Activated CD8-positive, alpha-beta memory T cell treated with anti-CD3 and anti-CD28 coated beads, Interleukin-2, amount 10 ng/mL, durations not matched to agents 7 days and 5 days (primary cell): ENCODE measurements at places on chromosomes 2 and 18. TPM values are rescaled to one million over a fixed set of nuclear protein-coding genes. Genes with fewer than 3 reads are reported as not detected.
A peak's percentile ranks its signal among the peaks of the same experiment; 100 is the strongest.

- no peak for DNase-seq
Measured at GRCh38 chr18:25658476-25658875, 306.5 kb upstream of the ZNF521 start.

DNA sequence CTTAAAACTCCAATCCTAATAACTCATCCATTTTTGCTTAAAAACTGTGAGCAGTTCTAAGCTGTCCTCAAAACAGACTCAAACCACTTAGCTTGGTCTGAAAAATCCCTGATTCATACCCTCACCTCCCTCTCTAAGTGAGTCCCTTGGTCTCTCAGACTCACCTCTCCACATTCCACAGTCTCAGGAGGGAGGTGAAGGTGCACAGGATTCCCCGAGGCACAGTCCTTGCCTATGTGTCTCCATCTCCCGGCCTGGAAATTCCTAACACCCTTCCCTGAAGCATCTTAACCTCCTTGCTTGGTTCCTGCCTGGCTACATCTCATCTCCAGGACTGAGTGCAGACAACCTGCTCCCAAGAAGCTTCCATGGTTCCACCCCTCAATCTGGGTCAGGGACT, 45.0 kb downstream of the CYRIA start:
- DNase-seq = no peak

AMER3 gene
- total RNA-seq = not detected

DNA sequence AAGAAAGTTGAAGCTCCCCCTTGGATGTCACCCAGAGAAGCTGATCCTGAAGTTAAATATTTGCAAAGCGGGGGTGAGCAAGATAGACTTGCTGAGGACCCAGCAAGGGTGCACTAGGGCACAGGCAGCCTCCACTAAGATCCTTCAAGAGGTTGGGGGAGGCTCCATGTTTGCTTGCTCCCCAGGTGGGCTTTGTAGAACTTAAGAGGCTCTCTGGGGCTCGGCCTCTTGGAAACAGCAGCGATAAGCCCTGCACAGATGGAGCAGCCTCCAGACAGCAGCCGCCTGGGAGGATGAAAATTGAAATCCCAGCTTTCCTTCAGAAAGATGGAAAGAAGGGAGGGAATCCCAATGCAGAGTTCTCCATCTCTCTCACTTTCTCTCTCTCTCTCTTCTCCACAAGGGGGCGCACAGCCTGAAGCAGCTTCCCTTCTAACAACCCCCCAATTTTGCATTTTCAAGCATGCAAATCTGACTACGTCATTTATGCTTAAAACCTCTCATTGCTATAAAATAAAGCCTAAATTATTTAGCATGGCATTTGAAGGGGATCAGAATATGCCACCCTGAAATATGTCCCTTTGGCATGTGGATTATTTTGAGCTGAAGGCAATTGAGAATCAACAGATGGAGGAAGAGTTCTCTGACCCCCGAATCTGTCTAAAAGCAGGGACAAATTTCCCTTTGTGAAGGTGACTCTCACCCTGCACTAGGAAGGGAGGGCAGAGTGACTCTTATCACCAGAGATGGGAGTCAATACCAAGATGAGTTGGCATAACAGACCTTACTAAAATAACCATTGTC, 185.7 kb upstream of the KLHL29 start:
- DNase-seq = no peak

- no peak for DNase-seq
Measured at GRCh38 chr2:19868224-19868623, 33.6 kb downstream of the TTC32 start.

GRCh38 chr2:163690896-163691295, 44.9 kb downstream of the FIGN start:
- no peak for DNase-seq

GRCh38 chr2:26346454-26347053, at the start of gene ADGRF3:
TSS of gene ADGRF3 (minus strand) at chr2:26346789. CDS start at chr2:26346234, 555 bp downstream.
- peak; percentile 78 for DNase-seq

KCNG3 gene
- not detected for total RNA-seq

TMEM198 gene
- 2.8 TPM for total RNA-seq

PRKAG3 gene
- not detected for total RNA-seq

DNA sequence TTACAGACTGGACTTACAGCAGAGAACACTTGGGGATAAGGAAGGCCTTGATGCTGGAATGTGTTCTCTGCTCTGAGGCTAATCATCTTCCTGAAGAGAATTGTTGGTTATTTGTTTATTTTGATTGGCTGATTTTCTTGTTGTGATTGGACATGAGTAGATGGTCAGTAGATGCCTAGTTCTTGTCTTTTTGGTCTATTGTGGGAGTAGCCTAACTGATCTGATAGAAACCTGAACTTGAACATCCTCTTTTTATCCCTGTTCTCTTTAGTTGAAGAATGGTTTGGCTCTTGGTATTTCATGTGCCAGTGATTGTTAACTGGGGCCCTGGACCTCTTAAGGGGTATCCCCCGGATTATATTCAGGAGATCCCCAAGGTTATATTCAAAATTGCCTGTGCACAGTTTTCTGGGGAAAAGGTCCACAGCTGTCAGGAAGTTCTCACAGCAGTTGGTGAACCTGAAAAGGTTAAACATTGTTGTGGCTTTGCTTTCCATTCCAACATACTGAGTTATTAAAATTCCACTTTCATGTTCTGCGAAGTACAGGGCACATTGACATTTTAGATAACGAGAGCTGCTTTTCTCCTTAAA, 13.6 kb downstream of the TWSG1 start:
- no peak for DNase-seq

- peak; percentile 90 for DNase-seq
Measured at GRCh38 chr2:131682122-131682944, 154.6 kb downstream of the CCDC74A start.

DNA sequence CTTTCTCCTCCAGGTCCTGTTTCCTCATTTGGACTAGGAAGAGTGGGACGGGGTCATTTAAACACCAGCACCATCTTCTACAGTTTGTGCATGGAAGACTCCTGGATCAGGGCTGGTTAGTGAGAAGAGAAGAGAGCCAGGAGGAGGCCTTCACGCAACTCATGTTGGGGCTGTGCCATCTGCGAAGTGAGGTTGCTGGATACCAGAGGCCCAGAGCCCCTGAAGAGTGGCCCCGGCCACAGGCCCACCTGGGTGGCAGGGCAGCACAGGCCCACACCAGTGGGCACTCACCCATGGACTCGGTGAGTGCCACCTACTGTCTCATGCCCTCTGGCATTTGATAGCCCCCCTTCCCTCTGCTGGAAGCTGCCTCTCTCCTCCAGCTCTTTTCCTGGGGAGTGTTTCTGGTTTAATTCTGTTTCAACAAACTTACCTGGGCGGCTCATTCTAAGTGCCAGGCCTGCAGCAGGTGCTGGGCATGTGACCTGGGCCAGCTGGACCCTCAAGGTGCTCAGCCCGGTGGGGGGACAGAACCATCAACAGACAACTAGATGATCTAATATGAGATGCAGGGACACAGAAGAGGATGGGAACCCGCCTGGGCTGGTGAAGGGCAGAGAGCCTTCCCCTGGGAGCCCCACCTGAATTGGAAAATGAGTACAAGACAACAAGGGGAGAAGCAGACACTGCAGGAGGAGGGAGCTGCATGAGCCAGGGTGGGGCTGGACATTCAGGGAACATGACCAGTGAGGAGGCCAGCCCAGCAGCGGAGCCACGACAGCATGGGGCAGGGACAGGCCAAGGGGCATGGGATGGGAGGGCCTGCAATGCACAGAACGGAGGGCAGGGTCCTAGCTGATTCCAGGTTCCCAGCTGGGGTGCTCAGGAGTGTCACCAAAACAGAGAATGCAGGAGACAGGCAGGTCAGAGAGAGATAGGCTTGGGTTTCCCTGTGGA, 70.6 kb downstream of the MARCO start:
- DNase-seq = no peak
